G401 (cell line): ENCODE measurements at places on chromosomes 5 and 9. TPM values are rescaled to one million over a fixed set of nuclear protein-coding genes. Genes with fewer than 3 reads are reported as not detected.
A peak's percentile ranks its signal among the peaks of the same experiment; 100 is the strongest.

- no peak for DNase-seq
Measured at GRCh38 chr9:121786543-121786948, 135.1 kb downstream of the DAB2IP start.

DNA sequence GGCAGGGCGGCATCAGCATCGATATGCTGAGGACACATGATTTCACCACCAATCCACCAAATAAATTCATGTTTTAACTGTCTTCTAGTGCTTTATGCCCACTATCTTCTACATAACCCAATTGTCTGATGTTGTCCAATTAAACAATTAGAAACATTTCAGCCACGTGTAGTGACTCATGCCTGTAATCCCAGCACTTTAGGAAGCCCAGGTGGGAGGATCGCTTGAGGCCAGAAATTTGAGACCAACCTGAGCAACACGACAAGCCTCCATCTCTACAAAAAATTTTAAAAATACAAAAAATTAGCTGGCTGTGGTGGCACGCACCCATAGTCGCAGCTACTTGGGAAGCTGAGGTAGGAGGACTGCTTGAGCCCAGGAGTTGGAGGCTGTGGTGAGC lies 128.1 kb downstream of the MYO10 start:
- no peak for DNase-seq

DNA sequence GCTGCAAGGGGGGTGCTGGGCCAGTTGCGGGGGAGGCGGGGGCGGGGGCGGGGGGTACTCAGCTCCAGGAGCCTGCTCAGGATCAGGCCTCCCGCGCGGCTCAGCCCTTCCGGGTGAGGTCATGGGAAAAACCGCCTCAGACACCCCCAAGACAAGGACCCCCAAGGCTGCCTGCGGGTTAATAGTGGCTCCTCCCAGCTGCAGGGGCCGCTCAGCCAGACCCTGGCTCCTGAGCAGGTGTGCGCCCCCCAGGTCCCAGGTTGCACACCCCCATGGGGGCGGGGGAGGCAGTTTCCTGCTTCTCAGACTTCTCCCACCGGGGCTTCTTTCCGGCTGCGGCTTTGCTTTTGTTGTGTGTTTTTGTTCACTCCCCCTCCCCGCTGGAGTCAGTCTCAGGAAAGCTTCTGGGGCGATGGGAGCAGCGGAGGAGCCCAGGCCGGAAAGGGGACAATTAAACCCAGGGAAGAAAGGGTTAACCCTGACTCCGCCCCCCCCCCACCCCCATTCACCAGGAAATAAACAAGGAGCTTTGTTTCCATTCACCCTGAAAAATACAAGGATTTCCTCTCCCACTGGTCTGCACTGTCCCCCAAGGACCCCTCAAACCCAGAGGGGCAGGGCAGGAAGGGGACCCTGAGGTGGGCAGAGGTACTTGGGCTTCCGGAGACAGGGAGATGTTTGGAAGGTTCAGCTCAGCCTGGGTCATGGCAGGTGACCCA lies 42.3 kb upstream of the NOTCH1 start:
- DNase-seq, result no peak

GRCh38 chr9:136835162-136835931 lies 6.9 kb upstream of the AJM1 start:
- no peak for DNase-seq

- peak; percentile 72 for DNase-seq
Measured at GRCh38 chr5:137641148-137641547, 94.7 kb downstream of the KLHL3 start.

GRCh38 chr5:72377910-72378638 lies 57.9 kb downstream of the PTCD2 start:
- DNase-seq, result no peak

GRCh38 chr9:90421786-90422185 lies 220.8 kb downstream of the DIRAS2 start:
- DNase-seq, result peak; percentile 91

- DNase-seq, result peak; percentile 48
Measured at GRCh38 chr9:33415501-33416038, 13.2 kb upstream of the AQP7 start.

DNA sequence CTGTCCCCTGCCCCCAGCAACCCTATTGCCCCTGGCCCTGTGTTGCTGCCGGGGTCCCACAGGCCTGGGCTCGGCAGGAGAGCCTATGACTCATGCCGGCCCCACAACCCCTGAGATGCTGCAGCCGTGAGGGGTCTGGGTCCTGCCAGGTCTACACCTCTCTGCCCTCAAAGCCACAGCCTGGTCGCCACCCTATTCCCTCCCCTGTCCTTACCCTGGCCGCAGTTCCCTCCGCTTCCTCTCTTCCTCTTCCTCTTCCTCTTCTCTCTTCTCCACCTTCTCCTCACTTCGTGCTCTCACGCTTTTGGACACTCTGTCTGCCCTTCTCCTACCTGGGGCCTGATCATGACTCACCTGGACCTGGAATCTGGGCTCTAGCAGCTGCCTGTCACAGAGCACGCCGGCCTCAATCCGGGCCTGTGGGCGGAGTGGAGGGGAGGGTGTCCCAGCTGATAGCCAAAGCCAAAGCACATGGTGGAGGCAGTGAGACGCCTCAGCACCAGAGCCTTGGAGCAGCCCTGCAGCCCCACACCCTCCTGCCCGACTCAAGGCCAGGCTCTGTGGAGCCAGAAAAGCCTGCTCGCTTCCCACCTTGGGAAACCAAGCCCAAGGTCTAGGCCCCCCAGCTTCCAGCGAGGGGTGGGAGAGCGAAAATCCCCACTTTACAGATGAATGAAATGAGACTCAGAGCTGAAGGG lies 26.8 kb upstream of the CSF1R start:
- no peak for DNase-seq

GRCh38 chr5:103138202-103138690 lies 18.1 kb downstream of the PPIP5K2 start:
- DNase-seq, result no peak

- DNase-seq, result no peak
Measured at GRCh38 chr5:66739021-66739420, 142.8 kb downstream of the MAST4 start.

GRCh38 chr5:123249446-123249845 lies 160.4 kb downstream of the PRDM6 start:
- no peak for DNase-seq

- DNase-seq, result no peak
Measured at GRCh38 chr5:109479260-109479860, 69.6 kb upstream of the PJA2 start.

- DNase-seq, result peak; percentile 74
Measured at GRCh38 chr9:99819123-99819855, 2.4 kb upstream of the NR4A3 start.

DNA sequence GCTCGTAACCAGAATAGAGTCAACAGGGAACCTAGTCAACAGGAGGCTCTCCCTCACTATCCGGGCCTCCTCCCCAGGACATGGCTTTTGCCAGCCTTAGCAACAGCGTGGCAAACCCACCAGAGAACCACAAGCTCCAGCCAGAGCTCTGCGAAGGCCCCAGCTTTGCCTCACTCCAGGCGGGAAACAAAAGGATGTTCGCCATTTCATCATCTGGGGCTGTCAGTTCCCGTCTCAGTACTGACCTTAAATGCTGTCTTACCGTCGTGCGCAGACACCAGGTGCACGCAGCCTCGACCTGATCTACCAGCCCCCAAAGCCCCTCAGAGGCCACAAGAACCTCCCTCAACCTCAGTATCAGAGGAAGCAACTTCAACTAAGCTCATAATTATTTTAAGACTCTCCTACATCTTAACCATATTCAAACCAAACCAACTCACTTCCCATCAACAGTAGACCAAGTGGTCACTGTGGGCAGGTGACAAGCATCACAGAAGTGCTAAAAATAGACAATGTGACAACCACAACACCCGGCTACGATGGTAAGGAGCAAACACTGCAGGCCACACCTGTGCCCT lies 71.4 kb downstream of the SEMA4D start:
- no peak for DNase-seq

GRCh38 chr5:113989913-113990305 lies 372.0 kb upstream of the KCNN2 start:
- no peak for DNase-seq

DNA sequence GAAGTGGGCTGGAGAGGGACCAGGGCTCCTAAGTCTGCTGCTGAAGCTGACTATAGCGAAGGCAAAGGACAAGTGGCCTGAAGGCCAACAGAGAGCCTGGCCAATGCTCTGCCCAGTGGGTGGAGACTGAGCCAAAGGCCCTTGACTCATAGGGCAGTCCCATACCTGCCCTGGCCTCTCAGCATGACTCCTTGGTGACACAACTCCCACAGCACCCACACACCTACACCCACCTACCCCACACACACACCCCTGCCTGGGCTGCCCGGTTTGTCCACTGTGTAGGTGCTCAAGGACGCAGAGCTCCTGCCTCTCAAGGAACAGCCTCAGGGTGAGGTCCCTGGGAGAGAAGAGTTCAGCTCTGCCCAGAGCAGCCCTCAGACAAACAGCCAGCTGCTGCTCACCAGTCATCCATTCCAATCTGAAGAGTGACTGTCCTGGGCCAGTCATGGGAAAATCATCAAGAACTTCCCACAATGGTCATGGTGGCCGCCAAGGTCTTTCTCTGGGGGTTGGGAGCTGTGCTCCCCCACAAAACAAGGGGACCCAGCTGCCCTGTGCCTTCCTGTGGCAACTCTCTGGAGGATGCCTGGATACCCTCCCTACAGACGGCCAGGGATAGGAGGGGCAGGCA lies 5.0 kb downstream of the TNIP1 start:
- no peak for DNase-seq

DNA sequence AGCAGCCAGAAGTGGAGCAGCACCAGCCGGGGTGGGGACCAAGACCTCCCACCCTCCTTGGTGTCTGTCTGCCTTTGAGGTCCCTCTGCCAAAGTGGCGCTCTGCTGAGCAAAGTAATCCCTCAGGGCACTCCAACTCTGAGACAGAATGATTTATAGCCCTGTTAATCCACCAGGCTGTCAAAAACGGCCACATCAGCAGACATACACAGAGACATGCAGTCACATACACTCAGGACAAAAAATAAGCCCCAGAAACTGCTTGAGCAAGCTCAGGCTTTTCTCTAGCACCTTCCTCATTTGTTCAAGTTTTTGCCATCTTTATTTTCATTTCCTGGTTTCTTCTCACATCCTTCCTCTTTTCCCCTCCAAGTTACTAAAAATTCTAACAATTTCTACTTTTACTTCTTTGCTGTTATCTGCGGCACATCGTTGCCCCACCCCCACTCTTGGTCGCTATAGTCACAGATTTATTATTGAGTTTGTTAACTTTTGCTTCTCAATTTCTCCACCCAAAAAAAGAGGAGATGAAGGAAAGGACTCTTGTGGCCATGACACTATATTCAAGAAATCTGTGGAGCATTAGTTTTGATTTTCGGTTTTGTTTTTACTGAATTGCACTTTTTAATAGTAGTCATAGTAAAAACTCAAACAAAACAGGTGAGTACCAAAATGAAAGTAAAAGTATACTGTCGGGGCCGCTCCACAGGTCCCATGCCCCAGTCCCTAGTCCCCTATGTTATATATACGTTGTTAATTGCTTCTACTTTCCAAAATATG lies 17.4 kb upstream of the ADRB2 start:
- DNase-seq, result no peak

DNA sequence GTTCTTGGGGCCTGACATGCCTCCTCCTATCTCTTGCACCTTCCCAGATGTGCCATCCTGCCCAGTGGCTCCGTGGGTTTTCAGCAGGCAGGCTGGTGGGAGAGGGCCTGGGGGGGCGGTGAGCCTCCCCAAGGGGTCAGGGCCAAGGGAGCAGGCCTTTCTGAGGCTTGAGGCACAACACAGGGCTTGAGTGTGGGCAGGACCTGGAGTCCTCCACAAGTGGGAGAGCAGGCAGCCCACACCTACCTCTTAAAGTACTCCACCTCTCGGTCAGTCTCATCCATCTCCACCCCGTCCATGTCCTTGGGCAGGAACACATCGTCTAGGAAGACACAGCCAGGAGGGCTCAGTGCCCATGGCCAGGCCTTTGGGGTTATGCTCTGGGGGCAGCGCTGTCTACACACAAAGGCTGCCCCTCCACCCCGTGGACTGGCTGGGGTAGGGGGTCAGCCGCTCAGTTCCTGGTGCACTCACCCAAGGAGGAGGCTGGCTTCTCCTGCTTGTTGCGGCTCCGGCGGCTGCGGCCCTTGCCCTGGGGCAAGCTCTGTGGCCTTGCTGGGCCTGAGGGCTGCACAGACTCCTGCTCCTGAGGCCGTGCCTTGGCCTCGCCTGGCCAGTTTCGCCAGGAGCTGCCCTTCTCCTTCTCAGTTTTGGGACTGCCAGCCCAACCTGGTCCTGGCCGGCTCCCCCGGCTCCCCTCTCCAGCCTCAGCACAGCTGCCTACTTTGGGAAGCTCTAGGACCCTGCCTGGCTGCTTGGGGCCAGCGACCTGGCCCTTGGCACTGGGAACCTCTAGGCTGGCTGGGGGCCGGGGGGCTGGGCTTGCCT lies 7.2 kb upstream of the DDX41 start:
- no peak for DNase-seq

DNA sequence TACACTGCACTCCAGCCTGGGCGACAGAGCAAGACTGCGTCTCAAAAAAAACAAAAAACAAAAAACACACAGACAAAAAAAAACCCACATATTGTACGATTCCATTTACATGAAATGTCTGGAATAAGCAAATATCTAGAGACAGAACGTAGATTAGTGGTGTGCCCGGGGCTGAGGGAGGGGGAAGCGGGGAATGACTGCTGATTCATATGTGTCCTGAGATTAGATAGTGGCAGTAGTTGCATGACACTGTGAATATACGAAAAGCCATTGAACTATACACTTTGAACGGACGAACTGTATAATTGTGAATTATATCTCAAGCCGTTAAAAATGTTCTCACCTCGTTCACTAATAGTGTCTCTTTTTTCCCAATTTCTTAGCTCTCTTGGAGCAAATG lies 23.9 kb downstream of the FGF1 start:
- no peak for DNase-seq

GRCh38 chr5:136132087-136132486 lies 558 bp upstream of the SMAD5 start:
- DNase-seq, result no peak

DNA sequence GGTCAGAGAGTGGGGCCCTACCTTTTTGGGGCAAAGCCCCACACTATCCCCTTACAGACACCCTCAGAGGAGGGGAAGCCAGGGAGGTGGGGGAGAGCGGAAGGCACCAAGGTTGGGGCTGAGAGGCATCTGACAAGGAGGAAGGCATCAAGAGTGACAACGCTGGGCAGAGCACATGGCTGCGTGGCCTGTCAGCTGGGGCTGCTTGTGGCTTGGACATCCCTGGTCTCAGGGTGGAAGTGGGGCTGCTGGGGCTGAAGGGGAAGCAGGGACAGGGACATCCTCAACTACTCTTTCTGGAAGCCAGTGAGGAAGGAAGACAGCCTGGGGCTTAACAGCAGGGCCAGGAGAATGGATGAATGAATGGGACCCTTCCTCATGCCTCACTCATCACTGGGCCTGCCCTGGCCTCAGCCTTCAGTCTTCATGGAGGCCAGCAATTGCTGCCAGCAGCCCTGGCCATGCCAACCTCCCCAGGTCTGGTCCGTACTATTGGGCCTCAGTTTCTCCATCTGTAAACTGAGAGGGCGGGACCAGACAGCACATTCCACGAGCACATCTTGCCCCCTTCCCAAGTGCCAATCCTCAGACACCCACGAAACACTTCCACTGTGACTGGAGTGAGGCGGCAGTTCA lies 993 bp upstream of the RALGDS start:
- no peak for DNase-seq

The LHX2 gene
- 31.6 and 36.9 TPM in 2 replicates for total RNA-seq

The MYOT gene
- total RNA-seq, result not detected in 2 replicates

The POU4F3 gene
- not detected in 2 replicates for total RNA-seq

The PGGT1B gene
- total RNA-seq, result 5.6 and 9.3 TPM in 2 replicates

The EPB41L4B gene
- total RNA-seq, result 3.2 and 6.5 TPM in 2 replicates

The ZNF367 gene
- total RNA-seq, result 8.6 and 10.7 TPM in 2 replicates
